ENCODE measurements at places on chromosomes 6 and 20. TPM values are rescaled to one million over a fixed set of nuclear protein-coding genes. Genes with fewer than 3 reads are reported as not detected.

GNRH2 gene
- total RNA-seq, result not detected

DNA sequence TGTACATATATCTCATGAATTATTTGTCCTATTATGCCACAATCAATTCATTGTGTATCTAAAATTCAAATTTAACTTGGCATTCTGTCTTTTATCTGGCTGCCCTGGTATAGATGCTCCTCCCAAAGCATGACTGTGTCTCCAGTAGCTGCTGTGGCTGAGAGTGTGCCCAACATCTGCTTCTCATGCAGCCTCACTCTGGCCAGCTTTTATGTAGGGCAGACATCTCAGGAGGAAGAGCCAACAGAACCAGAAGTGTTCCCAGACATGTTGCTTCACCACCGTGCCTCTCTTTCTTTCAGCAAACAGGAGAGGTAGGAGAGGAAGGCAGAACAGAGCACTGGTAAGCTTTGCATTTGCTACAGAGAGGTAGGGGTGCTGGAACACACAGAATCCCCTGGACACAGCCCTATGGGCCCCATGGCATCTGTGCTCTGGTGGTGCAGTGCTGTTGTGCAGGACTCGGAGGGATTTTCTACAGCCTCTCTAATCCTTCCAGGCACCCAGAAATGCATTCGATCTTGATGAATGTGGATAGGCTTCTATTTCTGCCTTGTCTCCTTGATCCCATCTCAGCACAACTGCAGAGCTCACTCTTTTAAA, 637.1 kb downstream of the UTRN start:
- no peaks in the 10 kb centered on the region for H3K4me1 ChIP-seq
- H3K27me3 ChIP-seq, result no peaks in the 10 kb centered on the region
- no peak overlapping the region for H3K4me3 ChIP-seq

DNA sequence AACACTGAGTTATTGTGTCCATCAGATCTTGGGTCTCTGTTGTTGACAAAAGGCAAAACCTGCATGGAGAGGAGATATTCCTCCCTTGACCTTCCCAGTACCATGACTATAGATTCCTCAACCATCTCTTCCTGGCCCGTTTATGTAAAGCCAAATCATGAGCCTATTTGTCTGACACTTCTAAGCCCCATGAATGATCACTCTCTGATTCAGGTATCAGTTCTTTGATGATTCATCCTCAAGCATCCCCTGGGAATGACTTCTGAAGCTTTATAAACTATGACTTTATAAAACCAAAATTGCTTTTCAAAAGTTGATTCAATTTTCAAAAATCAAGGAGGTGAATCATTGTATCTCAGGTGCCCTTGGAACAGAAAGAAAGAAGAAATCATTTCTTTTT, 78.7 kb upstream of the LOC128125822 start:
- no peak for DNase-seq
- H3K36me3 ChIP-seq, result no peaks in the 10 kb centered on the region

BCL2L1 gene
- 43.0 TPM for total RNA-seq

- peak within 1 kb of the TSS; percentile 54 for H3K4me3 ChIP-seq
- H3K36me3 ChIP-seq, result no peaks in the 10 kb centered on the region
- H3K27ac ChIP-seq, result peak within 1 kb of the TSS; percentile 11
- peak; percentile 94 for DNase-seq
- peaks cover 61% of the 10 kb centered on the region for H3K27me3 ChIP-seq
- H3K4me1 ChIP-seq, result no peaks in the 10 kb centered on the region
Observed at GRCh38 chr6:93419304-93420162, at the start of gene EPHA7. Gene EPHA7, minus strand, starts transcription at chr6:93419559. Its CDS starts 218 bp downstream, at chr6:93419341.

HLA-DQA1 gene
- 13.5 TPM for total RNA-seq

DNA sequence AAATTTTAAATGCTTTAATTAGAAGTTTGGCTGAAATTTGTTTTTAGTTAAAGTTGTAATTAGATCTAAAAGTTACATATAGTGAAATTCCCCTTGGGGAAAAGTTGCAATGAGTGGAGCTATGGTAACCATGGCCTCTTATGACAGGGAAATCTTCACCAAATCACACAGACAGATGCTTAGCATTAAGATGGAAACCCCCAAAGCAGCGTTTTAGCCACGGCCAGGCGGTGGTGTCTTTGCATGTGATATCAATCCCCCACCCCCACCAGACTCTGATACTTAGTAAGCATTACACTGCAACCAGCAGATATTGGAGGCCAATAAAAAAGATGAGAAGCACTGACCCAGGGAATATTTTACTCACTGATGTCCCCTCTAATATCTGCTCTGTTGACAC, 75.7 kb downstream of the REPS1 start:
- H3K4me1 ChIP-seq, result no peaks in the 10 kb centered on the region
- H3K27me3 ChIP-seq, result no peaks in the 10 kb centered on the region
- peaks cover 40% of the 10 kb centered on the region for H3K36me3 ChIP-seq
- no peak for DNase-seq
- no peak overlapping the region for H3K4me3 ChIP-seq

DNA sequence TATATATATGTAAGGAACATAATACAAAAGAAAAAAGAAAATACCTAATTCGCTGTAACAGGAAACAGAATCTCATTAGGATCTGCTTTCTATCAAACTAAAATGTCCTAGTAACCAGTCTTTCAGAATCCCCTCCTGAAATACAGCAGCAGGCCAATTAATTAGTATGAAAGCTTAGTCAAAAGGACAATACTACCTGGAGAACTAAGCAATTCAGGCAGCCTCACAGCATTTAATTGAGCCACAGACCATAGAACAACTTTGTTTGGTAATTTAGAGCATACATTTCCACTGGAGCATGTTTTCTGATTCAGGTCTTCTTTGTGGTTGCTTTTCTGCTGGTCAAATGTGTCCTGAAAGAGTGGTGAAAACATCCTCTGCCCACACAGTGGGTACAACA, 516.0 kb downstream of the LMBRD1 start:
- H3K36me3 ChIP-seq, result no peaks in the 10 kb centered on the region
- no peak for DNase-seq
- no peak overlapping the region for H3K4me3 ChIP-seq
- no peak overlapping the region for H3K27ac ChIP-seq

GCNT2 gene
- 47.9 TPM for total RNA-seq

SLC35F1 gene
- total RNA-seq, result 3.8 TPM

DNA sequence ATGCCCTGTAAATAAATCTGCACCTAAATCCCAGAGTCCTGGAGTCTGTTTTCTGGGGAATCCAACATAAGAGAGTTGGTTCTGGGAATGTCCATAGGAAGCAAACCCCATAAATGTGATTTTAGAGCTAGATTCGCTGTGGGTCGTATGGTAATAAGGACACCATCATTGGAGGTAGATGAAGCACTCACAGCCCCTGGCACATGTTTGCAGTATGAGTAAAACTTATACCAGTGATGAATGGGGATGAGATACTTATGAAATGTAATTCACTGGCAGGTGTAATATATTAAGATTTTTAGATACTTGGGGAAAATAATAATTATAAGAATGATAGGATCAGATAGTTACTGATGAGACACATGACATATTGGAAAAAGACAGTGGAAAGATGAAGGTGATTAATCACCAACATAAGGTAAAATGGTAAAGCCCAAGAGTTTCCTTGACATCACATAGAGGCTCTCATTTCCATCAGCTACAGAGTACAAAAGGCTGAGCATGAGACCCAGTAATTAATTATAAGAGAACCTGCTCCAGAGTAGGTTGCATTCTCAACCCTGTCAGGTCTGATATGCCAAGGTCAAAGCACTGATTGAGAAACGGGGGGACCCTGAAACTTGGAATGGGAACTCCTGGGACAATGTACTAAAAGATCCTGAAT, 44.7 kb upstream of the THEMIS start:
- no peaks in the 10 kb centered on the region for H3K27me3 ChIP-seq
- no peak overlapping the region for H3K4me3 ChIP-seq
- no peak overlapping the region for H3K27ac ChIP-seq
- H3K36me3 ChIP-seq, result no peaks in the 10 kb centered on the region
- no peak for DNase-seq

LHFPL5 gene
- not detected for total RNA-seq

DNA sequence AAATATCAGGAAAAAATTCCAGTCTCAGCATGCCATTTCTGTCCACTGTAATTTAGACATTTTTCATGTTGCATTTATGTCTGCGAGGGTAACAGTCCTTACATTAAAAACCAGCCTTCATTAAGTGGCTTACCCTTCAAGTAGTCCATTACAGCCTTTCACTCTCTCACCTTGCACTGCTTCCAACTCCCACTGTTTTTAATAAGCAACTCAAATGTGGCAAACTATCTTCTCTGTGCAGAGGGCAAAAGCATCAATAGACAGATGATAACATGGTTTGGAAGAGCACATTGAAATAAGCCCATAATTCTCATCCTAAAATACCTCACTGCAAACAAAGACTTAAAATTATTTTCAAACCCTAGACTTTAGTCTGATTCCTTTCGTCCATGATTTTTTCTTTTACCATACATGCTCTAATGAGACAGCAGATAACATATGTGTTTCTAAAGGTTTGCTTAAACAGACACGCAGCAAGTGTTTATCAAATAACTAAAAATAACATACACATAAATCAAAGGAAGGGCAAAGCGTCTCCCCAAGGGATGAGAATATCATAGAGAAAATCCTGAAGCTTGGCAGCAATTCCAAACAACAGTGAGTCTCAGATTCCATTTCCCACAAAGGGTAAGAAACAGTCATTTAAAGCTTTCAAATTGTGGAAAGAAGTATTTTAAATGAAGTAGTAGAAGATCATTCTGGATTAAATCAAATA, 130.4 kb downstream of the PTPRK start:
- no peak for DNase-seq
- no peak overlapping the region for H3K4me3 ChIP-seq
- H3K4me1 ChIP-seq, result peaks cover 15% of the 10 kb centered on the region
- H3K27me3 ChIP-seq, result no peaks in the 10 kb centered on the region

- no peak for DNase-seq
- H3K27me3 ChIP-seq, result no peaks in the 10 kb centered on the region
- no peaks in the 10 kb centered on the region for H3K4me1 ChIP-seq
- no peak overlapping the region for H3K4me3 ChIP-seq
Observed at GRCh38 chr20:54382419-54382818, 93.0 kb upstream of the DOK5 start.

- H3K4me1 ChIP-seq, result no peaks in the 10 kb centered on the region
- H3K4me3 ChIP-seq, result no peak overlapping the region
- peak overlapping the region; percentile 2 for H3K27ac ChIP-seq
- H3K27me3 ChIP-seq, result no peaks in the 10 kb centered on the region
- DNase-seq, result no peak
Observed at GRCh38 chr6:52390361-52390727, 28.4 kb downstream of the PAQR8 start.

DNA sequence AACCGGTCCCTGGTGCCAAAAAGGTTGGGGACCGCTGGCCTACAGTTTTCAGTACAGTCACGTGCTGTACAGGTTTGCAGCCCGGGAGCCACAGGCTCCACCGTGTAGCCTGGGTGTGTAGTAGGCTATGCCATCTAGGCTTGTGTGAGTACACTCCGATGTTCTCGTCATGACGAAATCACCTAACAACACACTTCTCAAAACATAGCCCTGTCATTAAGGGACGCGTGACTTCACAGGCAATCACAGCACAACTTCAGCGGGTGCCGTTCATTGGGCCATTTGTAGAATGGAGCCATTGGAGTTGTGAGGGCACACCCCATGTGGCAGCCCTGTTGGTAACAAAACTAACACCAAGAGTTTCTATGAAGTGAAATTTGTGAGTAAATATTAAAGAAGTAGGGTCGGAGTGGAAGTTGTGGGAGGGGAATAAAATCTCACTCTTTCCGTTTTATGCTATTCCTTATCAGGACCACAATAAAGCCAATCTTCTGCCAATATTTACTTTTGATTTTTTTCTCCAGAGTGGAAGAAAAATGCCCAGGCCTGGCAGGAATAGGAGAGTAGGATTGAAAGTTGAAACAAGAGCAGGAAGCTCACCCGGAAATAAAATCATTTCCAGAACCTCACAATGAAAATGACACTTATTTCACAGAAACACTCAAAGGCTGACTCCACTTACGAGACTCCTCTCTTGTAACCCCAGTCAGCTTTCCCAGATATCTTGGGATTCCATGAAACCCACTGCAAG, 63.7 kb upstream of the PTPN1 start:
- peaks cover 35% of the 10 kb centered on the region for H3K4me1 ChIP-seq
- H3K36me3 ChIP-seq, result no peaks in the 10 kb centered on the region
- H3K4me3 ChIP-seq, result no peak overlapping the region
- no peak overlapping the region for H3K27ac ChIP-seq
- no peak for DNase-seq

DNA sequence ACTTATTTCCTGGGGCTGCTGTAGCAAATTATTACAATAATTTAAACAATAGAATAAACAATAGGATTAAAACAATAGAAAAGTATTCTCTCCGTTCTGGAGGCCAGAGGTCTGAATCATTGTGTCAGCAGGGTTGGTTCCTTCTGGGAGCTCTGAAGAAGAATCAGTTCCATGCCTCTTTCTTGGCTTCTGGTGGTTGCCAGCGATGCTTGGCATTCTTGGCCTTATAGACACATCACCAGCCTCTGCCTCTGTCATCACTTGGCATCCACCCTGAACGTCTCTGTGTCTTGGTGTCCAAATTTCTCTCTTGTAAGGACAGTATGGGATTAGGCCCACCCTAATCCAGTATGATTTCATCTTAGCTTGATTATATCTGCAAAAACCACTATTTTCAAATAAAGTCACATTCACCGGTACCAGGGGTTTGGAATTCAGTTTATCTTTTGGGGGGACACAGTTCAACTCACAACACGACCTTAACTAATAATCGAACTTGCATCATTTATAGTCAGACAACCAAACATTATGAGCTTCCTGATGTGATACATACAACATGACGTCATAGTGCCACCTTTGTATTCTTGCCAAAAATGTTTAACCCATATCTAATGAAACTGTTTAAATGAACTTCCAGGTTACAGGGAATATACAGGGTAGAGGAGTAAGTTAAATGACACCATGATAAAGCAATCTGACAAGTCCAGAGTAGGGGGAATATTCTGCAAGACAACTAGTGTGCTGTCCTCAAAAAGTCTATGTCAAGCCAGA, 84.7 kb upstream of the RNF24 start:
- H3K4me1 ChIP-seq, result no peaks in the 10 kb centered on the region
- H3K27me3 ChIP-seq, result no peaks in the 10 kb centered on the region
- no peak overlapping the region for H3K27ac ChIP-seq

DNA sequence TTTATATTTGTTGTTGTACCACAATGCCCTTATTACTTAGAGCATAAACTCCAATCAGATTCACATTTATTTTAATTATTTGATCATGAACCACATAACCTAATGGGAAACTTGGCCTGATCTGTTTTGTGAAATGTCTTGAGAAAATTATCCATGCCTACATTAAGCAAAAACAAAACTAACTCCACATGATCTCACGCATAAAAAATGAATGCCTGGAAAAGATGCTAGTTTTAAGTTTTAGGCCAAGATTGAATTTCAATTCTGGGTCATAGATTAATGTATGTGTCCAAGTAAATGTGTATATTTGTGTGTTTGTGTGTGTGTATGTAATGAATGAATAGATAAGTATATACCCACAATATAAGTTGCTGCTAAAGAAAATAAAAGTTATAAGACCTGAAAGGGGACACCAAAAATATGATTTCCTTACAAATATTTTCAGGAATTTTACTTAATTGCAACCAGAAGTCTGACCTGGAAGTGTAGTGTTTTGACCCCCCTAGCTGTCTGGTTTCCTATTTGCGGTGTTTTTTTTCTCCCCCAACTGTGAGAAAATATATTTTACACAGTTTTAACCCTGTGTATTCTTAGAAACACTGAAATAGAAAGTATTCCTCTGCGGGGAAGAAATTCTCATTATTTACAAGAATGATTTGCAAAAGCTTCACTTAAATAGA, 97.2 kb downstream of the JAG1 start:
- no peak for DNase-seq
- H3K4me1 ChIP-seq, result peaks cover 7% of the 10 kb centered on the region
- H3K4me3 ChIP-seq, result no peak overlapping the region

RGS19 gene
- total RNA-seq, result 3.7 TPM

GRCh38 chr20:62782149-62782892, 14.0 kb upstream of the MRGBP start:
- H3K27ac ChIP-seq, result peak overlapping the region; percentile 71
- peaks cover 13% of the 10 kb centered on the region for H3K4me1 ChIP-seq
- no peaks in the 10 kb centered on the region for H3K27me3 ChIP-seq
- no peak overlapping the region for H3K4me3 ChIP-seq
- DNase-seq, result no peak
- H3K36me3 ChIP-seq, result no peaks in the 10 kb centered on the region

BIRC7 gene
- 0.49 TPM for total RNA-seq

All from heart left ventricle (tissue), 16 donors.